ENCODE measurements at places on chromosomes 2 and 18.

GRCh38 chr2:186515376-186515775 is 29.3 kb downstream of the ZC3H15 start:
- DNase-seq = no peak

- no peak for DNase-seq
Measured at GRCh38 chr2:29307519-29307918, 192.3 kb downstream of the CLIP4 start.

DNA sequence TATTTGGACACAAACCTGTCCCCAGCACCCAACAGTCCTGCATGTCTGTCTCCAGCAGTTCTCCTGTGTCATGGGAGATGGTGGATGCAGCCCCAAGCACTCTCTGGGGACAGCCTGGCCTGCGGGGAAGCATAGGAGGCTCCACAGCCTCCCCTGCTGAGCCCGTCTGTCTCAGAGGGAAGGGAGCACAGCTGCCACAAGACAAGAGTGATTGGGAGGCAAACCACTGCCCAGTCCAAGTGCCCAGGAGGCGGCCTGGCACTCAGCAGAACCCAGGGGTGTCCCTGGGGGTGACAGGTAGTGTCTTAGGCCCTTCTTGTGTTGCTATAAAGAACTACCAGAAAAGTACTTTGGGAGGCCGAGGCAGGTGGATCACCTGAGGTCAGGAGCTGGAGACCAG is 211.2 kb upstream of the MYT1L start:
- no peak for DNase-seq

- DNase-seq = no peak
Measured at GRCh38 chr2:222024932-222025880, 273.6 kb downstream of the PAX3 start.

DNA sequence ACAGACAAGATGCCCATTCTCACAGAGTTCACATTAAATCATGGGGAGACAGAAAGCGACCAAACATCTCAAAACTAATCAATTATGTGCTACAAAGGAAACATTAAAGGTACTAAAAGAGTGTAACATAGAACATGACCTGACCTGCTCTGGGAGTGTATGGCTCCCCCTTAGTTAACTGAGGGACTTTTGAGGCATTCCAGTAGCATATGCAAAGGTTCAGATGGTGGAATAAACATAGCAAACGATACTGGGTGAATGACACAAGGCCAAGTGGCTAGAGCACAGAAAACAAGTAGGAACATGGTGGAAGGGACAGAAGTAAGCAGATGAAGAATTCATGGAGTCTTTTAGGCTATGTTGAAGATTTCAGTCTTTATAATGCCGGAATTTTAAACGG is 11.9 kb downstream of the PPP3R1 start:
- DNase-seq = no peak

- no peak for DNase-seq
Measured at GRCh38 chr2:200203381-200203827, 103.1 kb upstream of the SPATS2L start.

DNA sequence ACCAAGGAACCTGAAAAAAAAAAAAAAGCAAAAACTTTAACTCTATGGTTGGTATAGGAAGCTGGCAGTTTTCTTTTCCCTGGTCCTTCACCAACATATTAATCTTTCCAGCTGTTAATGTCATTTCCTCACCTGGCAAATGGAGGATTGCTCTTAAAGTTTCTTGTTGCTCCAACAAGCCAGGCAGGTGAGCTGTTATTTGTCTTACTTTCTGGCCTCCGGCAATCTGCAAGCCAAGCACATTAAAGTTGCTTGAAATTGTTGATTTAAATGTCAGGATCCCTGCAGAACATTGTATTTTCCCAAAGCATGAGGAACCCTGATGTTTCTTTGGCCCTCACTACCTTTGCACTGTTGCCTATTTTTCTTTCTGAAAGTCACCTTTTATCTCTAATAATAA is 664.9 kb downstream of the METTL4 start:
- no peak for DNase-seq

All from stimulated activated CD8-positive, alpha-beta memory T cell treated with anti-CD3 and anti-CD28 coated beads, Interleukin-15, amount 100 ng/mL, for 4 hours (primary cell).